Calu3 (cell line): ENCODE measurements at places on chromosomes 3 and 15.

- DNase-seq = no peak
Observed at GRCh38 chr3:120364821-120365220, 15.7 kb upstream of the LRRC58 start.

DNA sequence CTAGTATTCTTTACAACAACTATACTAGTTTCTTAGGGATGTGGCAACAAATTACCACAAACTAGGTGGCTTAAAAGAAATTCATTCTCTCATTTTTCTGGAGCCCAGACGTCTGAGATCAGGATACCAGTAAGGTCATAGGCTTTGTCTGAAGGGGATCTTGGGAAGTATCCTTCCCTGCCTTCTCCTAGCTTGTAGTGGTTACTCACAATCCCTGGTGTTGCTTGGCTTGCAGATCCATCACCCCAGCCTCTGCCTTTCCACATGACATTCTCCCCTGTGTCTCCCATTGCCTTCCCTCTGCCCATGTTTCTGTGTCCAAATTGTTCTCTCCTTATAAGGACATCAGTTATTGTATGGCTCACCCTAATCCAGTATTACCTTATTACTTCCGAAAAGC lies 24.3 kb upstream of the CLDN1 start:
- DNase-seq = no peak

DNA sequence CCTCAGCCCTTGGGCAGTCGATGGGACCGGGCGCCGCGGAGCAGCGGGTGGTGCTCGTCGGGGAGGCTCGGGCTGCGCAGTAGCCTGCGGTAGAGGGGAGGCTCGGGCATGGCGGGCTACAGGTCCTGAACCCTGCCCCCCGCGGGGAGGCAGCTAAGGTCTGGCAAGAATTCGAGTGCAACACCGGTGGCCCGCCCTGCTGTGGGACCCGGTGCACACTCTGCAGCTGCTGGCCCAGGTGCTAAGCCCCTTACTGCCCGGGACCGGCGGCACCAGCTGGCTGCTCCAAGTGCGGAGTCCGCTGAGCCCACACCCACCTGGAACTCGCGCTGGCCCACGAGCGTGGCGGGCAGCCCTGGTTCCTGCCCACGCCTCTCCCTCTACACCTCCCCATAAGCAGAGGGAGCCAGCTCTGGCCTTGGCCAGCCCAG lies 377.7 kb upstream of the RBMS3 start:
- DNase-seq = no peak

GRCh38 chr3:161093895-161094294 lies 11.3 kb downstream of the B3GALNT1 start:
- no peak for DNase-seq

GRCh38 chr3:128863560-128863959 lies 15.9 kb upstream of the ACAD9 start:
- no peak for DNase-seq

DNA sequence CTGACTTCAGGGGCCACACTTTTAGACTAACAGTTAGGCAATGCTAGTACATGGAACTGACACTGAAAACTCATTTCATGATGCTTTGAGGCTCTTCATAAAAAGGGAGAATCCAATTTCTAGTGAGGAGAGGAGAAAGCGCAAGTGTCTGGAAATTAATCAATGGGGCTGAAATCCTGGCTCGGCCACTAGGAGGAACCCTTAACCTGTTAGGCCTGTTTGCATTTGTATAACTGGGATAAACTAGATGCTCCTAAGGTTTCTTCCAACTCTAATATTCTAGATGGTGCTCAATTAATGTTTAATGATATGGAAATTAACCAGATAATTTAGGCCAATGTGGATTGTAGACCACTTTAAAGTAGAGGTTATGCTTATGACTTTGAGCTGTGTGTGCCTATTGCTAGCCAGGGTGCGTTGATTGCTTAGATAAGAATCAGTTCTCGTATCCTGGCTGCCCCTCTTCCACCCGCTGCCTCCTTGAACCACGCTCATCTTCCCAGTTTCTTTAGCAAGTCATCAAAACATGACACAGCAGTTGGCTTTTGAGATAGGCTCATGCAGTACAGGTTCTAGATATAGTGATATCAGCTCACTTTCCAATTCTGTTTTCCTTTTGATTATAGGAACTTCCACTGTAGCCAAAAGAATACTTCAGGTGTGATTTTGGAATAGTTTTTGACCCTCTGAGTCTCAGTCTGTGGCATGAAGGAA lies 16.8 kb upstream of the CRBN start:
- DNase-seq = peak; percentile 28
